Dermis blood vessel endothelial cell (primary cell): ENCODE measurements at places on chromosomes 4 and X.

GRCh38 chr4:131764730-131765129, 1384.4 kb upstream of the PCDH10 start:
- no peak for DNase-seq

- DNase-seq = no peak
Measured at GRCh38 chr4:42596918-42597317, 60.0 kb downstream of the ATP8A1 start.

DNA sequence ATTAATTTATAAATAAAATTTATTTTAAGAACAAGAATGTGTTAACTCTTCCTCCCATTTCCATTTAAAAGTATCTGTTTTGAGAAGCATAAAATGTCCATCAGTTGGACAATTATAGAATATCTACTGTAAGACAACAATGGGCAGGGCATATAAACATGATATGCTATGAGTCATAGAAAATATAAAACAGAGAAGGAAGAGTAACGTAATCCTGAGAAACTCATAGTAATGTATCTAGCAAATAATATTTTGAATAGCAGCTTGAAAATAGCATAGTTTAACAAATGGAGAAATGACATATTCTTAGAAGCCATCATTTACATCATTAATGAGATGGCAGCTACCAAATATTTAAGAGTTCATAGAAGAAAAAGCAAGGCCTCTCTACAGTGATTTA, 820.3 kb upstream of the PCDH10 start:
- DNase-seq = no peak

DNA sequence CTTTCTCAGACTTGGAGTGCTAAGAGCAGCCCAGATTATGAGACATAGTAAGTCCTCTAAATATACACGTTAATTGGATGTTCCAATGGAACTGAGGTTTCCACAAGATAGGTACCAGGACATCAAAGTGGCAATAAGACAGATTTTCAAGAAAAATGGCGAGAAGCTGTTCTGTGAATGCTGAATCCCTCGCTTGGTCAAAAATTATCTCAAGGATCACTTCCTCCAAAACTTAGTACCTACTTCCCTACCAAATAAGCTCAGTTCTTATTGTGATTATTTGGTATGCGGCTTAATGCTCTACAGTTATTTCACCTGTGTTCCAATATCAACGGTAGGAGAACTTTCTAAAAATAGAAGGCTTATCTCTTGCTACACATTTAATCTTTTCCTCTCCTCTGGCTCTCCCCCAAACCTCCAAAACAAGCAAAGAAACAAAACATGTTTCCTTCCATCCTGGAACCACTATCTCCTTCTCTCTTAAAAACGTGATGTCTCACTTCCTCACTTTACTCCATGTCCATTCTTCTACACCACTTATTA, 14.7 kb downstream of the PDGFC start:
- no peak for DNase-seq

- no peak for DNase-seq
Measured at GRCh38 chr4:76060506-76060905, 14.0 kb upstream of the ART3 start.

DNA sequence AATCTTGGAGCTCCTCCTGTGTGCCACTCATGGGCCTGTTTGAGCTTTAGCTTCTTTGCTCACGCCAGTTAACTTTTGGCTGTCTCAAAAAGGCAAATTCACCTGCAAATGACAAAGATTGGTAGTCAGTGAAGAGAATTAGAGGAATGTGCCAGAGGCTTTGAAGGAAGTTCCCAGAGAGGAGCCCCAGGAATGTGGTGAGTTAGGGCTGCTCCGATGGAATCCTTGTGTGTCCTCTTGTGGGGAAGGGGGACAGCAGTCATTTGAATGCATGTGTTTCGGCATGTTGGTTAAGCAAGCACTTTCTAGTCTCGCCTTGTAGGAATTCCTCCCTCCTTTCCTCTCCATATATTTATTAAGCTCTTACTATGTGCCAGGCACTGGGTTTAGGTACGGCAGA, 62.9 kb downstream of the ELF4 start:
- no peak for DNase-seq
